ENCODE measurements at places on chromosomes 1 and 21.

GRCh38 chr1:219812491-219813203, 115.7 kb downstream of the SLC30A10 start:
- no peak for DNase-seq

DNA sequence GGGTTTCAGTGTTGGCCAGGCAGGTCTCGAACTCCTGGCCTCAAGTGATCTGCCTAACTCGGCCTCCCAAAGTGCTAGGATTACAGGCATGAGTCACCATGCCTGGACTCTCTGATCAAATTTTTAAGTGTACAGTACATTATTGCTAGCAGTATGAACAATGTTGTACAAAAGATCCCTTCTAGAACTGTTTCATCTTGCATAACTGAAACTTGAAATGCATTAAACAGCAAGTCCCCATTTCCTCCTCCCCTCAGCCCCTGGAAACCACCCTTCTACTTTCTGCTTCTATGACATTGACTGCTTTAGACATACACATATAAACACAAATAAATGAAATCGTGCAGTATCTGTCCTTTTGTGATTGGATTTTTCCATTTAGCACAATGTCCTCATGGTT, 463.4 kb downstream of the PTPRC start:
- no peak for DNase-seq

DNA sequence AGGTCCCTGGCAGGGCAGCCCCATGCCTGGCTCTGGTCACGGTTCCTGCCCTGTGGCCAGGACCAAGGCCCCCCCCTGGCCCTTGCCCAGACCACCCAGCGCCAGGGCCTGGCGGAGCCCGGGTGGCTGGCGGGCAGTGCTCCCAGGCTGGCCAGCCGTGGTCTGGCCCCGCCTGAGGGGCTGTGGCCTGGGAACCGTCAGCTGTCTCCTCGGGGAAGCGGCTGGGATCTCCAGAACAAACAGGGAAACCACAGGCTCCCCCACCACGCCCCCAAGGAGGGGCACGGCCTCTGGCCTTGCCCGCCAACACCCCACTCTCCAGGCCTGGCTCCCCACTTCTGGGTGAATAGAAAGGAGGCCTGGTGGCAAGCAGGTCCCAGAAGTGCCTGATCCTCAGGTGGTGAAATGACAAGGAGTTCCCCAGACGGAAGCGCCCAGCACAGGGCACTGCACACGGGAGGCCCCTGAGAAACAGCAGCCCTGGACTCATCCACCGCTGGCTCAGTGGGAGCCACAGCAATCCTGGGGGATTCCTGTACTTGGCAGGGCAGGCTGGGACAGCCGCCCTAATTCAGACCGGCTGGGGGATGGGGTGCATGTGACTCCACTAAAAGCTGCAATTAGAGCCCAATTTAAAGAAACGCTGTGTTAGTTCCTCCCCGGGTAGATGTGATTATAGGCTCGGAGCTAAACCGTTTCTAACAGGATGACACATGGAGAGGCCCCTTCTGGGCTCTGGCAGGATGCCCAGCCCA, 78.9 kb downstream of the RAP1GAP start:
- DNase-seq: no peak

DNA sequence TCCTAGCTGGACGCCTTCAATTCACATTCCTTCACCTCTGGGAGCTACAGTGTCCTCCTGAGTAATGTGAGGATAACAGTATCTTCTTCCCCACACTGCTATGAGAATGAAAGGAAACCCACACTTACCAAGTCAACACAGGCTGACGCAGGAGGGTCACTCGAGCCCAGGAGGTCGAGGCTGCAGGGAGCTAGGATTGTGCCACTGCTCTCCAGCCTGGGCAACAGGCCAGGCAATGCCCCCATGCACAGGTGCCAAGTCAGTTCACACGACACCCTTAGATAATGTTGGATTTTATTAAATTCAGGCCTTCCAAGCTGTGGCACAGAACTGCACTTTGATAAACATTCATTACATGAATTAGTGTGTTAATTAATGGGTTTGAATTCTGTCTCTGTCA, 31.9 kb downstream of the MATN1 start:
- no peak for DNase-seq

- DNase-seq: peak; percentile 5
Observed at GRCh38 chr21:34707876-34708325, 39.1 kb downstream of the CLIC6 start.

GRCh38 chr1:212651977-212652376, 43.4 kb downstream of the ATF3 start:
- DNase-seq: no peak

DNA sequence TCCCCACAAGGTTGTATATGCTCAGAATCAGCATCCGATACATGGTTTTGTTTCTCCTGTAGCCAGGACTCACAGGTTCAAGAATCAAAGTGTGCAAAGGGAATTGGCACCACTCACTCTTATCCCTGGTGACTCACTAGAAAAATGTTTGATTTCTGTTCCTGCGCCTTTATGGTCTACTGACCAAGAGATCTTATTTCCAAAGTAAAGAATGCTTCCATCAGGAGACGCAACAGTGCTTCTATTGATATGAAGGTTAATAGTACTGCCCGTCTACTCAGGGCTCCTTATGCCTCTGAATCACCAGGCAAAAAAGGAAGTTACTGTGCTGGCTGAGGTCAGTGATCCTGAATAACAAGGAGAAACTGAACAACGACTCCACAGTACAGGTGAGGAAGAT, 1392.0 kb upstream of the PRMT6 start:
- DNase-seq: no peak

DNA sequence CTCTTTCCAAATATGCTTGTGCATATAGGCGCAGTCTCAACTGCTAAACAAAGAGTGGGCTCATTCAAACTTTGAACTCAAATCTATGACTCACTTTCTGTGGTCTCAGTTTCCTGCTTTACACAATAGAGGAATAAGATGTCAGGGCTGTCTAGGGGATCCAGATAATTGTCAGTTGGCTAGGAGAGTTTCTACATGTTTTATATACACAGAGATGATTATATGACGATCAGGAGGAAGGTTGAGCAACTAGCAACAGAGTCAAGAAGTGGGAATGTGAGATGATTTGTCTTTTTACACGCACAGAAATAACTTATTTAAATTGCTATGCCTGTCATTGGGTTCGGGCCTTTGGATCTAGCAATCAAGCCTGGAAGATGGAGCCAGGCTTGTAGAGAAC, 299.4 kb upstream of the LYPLAL1 start:
- DNase-seq: no peak

DNA sequence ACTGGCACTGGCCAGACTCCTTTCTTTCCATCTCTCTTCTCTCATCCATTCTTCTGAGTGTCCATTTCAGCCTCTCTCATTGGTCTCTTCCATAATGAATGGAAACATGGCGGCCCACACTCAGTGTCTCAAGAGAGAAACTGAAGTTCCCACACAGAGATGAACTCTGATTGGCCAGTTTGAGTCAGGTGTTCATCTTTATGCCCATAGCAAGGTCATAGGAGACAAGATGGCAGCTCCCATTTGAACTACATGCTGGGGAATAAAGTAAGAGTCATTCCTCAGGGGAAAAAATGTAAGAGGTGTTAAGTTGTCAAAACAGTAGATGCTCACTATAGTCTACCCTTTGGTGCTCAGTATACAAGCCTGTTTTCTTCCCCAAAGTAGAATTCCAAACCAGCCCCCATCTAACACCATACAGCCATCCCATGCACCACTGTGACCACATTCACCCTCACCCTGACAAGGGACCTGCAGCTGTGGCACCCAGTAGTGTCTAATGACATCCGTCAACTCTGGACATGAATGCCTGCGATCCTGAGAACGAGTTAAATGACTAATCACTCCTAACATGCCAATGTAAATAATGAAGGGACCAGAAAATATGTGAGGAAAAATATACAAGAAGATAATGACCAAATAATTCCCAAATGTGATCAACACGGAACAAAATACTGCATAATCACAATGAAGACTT, 12.4 kb downstream of the CDA start:
- DNase-seq: no peak

GRCh38 chr1:190497565-190497964, 19.9 kb upstream of the BRINP3 start:
- no peak for DNase-seq

DNA sequence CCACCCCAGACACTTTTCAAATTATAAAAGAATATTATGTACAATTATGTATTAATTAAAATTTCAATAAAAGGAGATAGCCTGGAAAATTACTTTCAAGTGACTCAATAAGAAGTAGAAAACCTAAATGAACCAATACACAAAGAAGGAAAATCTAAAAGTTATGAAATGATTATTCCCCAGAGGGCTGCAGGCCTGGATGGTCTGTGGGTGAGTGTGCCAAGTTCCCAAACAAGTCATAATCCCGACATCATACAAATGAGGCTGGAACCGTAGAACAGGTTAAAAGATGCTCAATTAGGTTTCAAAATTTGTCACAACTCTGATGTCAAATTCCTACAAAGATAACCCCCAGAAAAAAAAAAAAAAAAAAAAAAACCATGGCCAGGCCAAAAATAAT, 12.7 kb downstream of the SPATC1L start:
- no peak for DNase-seq

- DNase-seq: no peak
Observed at GRCh38 chr1:5254975-5255374, 600.6 kb downstream of the AJAP1 start.

DNA sequence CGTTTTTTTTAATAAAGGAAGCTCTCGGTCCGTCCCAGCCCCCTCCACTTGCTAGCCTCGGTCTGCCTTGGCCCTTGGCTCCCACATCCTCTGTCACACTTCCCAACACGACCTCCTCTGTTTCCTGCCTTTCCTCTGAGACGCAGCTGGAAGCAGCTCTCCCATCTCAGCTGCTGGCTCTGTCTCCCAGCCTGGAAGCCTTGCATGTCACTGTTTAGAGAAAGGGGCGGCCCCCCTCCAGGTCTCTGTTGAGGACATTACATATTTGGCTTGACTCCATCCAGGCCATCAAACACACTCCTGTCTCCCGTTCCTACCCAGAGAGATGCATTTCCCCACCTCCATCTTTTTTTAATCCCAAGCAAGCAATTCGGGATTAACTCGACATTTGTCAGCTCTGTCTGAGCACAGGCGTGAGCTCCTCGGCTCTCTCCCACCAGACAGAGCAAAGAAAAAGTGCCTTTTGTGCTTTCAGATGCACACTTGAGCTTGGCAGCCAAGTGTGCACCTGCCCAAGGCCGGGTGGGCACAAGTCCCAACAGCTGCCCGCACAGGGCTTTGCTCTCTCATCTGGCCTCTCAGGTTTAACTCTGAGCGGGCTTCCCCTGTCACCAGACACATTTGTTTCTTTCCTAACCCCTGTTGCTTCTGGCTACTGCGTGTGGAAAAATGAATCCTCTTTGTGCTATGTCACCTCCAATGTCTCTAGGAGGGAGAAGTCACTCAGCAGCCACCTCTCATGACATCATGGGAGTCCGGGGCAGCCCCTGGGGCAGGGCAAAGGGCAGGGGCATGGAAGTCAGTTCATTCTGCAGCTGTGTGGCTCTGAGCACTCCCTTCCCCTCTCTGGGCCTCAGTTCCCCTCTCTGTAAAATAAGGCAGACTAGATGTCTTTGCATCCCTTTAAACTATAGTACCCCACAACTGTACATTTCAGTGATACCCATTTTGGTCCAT, 108.3 kb downstream of the KCND3 start:
- no peak for DNase-seq

DNA sequence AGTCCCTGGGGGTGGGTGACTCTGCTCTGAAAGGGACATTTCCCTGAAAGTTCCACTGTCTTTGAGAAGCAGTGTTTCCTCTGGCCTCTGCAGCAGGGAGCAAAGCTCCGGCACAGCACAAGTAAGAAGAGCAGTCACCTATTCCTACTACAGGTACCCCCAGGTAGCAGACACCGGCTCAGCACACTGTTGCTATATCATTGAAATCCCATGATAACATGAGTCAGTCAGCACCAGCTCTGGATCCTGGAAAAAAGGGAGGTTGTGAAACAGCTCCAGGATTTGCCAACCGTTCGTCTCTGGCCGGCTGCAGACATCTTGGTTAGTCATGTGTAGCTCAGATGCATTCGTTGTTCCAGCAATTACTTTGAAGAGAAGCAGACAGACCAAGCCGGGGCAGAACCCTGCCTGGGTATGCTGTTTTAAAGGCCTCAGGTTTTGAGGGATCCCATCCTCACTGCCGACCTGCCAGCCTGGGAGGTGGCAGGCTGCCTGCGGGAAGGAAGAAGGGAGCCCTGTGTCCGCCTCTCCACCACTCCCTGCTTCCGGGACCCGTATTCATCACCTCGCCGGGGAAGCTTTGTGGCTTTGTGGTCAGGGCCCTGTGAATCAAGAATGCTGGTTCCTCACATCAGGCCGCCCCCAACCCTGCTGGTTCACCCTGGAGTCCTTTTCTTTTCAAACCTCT, 139.2 kb downstream of the CLIC6 start:
- peak; percentile 56 for DNase-seq

DNA sequence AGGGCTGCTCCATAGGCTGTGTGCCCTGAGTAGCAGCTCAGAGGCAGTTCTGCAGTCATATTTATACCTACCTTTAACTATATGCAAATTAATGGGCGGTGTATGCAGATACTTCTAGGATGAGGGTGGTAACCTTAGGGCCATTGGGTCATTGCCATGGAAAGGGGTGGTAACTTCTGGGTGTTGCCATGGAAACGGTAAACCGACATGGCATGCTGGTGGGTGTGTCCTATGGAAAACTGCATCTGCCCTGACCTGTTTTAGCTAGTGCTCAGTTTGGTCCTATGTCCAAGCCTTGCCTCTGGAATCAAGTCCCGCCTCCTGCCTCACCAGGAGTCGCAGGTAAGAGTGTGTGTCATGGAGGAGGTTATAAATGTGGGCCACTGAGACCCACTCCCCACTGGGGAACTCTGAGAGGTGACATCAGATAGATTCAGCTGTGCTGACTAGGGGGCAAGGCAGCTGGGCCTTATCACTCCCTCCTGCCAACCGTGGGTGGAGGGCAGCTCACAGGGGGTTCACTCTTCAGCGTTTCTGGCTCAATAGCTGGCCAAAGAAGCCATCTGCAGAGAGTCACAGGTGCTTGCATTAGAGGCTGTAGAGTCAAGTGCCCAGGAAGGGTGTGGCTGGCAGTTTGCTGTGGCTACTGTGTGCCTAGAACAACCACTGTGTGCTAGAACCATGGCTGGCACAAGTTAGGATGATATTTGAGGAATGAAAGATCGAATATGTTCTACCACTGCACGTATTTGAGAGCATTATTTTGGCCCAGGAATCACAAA, 19.0 kb downstream of the BACE2 start:
- DNase-seq: no peak

- no peak for DNase-seq
Observed at GRCh38 chr21:45479691-45480675, 62.3 kb downstream of the SLC19A1 start.

DNA sequence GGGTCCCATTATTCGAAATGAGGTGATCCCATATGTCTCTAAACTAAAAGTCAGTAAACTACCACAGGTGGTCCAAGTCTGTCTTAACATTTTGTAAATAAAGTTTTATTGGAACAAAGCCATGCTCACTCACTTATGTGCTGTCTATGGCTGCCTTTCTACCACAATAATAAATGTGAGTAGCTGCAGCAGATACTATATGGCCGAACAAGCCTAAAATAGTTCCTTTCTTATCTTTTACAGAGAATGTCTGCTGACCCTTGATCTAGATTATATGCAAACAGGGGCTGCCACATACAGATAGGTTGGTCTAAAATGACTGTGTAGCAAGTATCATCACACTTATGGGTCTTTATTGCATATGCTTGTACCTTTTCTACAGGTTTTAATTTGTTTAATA, 140.0 kb downstream of the VAV3 start:
- no peak for DNase-seq

- no peak for DNase-seq
Observed at GRCh38 chr1:208781391-208782045, 537.3 kb upstream of the PLXNA2 start.

- peak; percentile 6 for DNase-seq
Observed at GRCh38 chr1:209850342-209850979, 22.7 kb downstream of the UTP25 start.

GRCh38 chr21:42164064-42164789, 54.7 kb upstream of the ABCG1 start:
- peak; percentile 66 for DNase-seq

Measured in CD4-positive, alpha-beta T cell treated with Interleukin-2 at 100 ng/mL for 4 hours (primary cell).